ENCODE measurements at places on chromosomes 2 and 18.

GRCh38 chr2:164860694-164861042, 19.0 kb upstream of the COBLL1 start:
- no peak for DNase-seq

DNA sequence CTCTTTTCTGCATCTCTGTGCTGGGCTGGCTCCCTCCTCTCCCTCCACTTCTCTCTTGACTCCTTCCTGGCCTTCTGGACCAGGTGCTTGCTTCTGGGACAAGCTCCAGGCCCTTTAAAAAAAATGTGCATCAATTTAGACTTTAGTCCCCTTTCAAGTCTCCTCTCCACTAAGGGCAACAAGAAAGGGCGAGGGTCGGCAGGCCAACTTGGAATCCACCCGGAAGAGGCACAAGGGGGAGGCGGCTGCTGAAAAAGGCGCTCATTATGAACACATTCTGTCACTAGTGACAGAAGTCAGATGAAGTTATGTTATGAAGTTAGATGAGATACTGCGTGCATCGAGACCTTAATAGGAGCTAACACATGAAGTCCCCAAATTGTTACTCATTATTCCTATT, 13.6 kb upstream of the RHOB start:
- DNase-seq, result no peak

DNA sequence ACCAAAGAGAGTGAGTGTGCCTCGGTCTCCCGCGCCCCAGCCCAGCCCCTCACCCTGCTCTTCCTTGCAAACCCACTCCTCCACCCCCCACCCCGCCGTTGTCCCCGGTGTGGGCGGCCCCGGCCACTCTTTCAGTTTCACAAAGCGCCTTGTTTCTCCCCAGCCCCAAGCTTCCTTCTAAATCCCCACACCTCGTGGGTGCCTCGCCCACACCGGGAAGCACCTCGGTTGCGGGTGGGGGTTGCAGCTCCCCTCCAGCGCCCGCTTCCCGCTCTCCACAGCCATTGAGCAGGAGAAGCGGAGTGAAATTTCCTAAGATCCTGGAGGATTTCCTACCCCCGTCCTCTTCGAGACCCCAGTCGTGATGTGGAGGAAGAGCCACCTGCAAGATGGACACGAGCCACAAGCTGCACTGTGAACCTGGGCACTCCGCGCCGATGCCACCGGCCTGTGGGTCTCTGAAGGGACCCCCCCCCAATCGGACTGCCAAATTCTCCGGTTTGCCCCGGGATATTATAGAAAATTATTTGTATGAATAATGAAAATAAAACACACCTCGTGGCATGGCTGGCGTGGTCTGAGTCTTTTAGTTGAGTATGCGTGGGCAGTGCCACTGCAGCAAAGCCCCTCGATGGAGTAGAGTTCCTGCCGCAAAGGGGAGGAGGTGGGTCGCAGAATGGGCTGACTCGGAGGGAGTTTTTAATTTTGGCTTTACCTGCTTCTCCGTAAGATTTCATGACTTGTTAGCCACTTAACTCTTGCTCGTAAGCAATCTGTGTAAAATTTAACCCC, 848 bp downstream of the TMSB10 start:
- no peak for DNase-seq

DNA sequence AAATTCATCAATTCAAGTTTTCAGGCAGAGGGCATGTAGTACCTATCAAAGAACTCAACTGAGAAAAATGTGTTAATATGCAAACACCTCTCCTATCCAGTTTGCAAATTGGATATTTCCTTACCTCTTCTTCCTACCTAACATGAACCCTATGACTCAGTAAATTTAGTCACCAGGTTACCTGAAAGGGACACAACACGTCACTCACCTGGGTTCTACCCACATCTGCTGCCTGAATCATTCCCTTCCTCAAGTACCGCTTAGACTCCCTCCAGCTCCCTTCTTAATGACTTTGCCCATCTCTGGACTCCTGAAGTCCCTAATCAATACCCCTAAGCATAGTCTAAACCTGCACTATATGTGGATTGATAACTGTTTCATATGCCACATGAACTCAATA, 10.4 kb downstream of the ANKRD44 start:
- no peak for DNase-seq

DNA sequence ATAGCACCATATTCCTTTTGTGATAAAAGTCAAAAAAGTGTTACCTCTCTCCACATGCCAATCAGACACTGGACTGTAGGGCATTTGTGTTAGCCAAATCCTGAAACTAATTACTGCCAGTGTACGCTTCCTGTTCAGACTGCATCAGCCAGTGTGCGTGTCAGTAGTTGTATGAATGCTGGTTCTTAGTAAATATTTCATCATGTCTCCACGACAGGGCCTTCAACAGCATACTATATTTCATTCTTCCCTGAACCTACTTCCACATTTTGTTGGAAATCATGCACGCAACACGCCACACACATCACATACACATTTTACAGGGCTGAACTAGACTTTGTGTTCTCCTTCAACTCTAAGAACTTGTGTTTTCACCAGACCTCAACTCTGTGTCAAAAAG, 77.5 kb downstream of the EPB41L3 start:
- no peak for DNase-seq

DNA sequence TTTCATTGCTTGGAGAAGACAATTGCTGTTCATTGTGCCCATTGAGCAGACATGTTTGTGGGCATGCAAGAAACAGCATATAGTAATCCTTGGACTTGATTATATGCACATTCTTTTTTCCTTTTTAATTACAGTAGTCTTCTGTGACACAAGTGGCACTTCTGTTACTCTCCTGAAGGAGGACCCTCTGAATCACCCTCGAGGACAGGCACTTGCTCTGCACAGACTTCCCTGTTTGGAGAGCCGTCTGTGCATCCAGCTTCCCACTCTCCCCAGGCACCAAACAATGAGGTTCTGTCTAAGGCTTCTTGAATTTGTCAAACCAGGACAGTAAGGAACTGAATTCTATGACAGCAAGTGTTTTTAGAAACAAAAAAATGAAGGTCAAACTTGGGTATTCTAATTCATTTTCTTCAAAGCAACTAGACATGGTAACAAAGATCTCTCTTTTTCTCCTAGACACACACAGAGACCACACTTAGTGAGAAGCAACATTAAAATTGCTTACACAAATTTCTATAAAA, 844.6 kb upstream of the ID2 start:
- no peak for DNase-seq

DNA sequence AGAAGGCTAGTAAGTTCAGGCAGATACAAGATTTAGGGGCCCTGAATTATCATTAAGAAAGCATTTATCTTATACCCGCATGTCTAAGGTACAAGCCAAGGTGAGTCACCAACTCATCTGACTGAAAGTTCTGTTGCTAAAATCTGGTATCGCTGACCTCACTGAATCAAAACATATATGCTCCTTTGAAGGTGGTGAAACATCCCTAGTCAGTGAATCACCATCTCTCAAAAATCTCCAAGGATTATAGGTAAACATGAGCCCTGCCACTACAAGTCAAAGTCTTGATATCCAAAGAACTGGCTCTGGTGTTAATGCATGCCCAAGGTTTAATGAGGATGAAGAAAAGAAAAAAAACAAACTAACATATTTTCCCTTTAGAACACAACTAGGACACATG, 43.5 kb downstream of the IRS1 start:
- DNase-seq, result no peak

GRCh38 chr18:51153659-51154371, 43.7 kb downstream of the MEX3C start:
- DNase-seq, result no peak

DNA sequence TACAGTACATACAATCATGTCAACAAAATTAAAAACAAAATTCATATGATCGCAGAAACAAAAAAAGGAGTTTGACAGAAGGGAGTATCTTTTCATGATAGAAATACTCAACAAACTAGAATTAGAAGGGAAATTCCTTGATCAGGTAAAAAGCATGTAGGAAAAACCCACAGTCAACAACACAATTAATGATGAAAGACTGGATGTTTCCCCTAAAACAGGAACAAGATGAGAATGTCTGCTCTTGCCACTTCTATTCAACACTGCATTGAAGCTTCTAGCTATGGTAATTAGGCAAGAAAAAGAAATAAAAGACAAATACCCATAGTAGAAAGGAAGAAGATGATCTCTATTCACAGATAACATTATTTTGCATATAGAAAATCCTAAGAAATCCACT, 87.1 kb downstream of the SRBD1 start:
- no peak for DNase-seq

GRCh38 chr18:68735483-68736343, 20.8 kb upstream of the TMX3 start:
- no peak for DNase-seq

- no peak for DNase-seq
These were observed 44.4 kb upstream of the MBP start for GRCh38 chr18:77177009-77177408.

- DNase-seq, result no peak
These were observed 381.2 kb downstream of the MBD2 start for GRCh38 chr18:53843113-53843760.

DNA sequence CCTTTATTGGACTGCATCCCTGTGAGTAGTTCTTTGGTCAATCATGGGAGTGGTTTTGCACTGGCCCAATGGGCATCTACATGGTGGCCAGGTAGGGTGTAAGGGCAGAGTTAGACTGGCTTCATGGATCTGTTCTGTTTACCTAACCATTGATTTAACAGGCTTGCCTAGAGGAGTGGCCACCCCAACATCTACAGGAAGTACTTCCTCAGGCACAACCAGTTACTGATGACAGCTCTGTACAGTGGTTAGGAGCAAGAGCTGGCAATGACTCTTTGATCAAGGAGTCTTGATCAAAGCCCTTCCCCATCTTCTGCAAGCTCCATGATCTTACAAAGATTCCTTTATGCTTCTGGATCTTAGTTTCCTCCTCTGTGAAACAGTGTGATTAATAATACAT, 140.9 kb upstream of the CYP1B1 start:
- DNase-seq, result no peak

- no peak for DNase-seq
These were observed 360.9 kb downstream of the XIRP2 start for GRCh38 chr2:167249197-167249596.

DNA sequence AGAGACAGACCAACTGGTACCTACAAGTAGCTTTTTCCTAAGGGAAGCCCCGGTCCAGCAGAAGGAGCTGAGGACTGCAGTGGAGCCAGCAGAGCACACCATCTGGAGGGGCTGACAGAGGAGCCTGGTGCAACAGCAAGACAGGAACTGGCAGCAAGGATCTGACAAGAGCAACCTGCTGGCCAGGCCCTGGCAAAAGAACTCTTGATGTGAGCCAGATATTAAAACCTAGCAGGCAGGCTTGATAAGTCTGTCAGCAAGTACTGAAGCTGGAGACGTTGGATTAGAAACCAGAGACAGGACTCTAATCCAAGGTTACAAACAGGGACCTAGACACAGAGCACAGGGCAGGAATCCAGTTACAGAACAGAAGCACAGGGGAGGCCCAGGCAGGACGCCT, 260.7 kb upstream of the MGAT5 start:
- no peak for DNase-seq

GRCh38 chr18:38895560-38895959, 1330.0 kb upstream of the CELF4 start:
- no peak for DNase-seq

DNA sequence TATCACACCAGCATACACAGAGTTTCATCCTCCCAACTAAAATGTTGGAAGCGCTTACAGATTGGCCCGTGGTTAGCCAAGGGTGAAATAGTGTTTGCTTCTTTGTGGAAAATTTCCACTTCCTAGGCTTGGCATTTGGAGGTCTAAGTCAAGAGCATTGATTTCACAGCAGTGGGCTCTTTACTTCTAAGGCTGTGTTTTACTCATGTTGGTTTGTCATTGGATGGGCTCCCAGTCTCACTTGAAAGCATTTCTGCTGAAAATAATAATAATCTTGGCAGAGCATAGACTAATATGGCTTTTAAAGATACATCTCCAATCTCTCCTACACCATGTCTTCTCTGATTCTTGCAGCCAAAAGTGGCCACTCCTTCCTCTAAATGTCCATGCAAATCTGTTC, 82.9 kb downstream of the DYNAP start:
- no peak for DNase-seq

GRCh38 chr2:232593982-232594381, 39.4 kb upstream of the EFHD1 start:
- DNase-seq, result no peak

DNA sequence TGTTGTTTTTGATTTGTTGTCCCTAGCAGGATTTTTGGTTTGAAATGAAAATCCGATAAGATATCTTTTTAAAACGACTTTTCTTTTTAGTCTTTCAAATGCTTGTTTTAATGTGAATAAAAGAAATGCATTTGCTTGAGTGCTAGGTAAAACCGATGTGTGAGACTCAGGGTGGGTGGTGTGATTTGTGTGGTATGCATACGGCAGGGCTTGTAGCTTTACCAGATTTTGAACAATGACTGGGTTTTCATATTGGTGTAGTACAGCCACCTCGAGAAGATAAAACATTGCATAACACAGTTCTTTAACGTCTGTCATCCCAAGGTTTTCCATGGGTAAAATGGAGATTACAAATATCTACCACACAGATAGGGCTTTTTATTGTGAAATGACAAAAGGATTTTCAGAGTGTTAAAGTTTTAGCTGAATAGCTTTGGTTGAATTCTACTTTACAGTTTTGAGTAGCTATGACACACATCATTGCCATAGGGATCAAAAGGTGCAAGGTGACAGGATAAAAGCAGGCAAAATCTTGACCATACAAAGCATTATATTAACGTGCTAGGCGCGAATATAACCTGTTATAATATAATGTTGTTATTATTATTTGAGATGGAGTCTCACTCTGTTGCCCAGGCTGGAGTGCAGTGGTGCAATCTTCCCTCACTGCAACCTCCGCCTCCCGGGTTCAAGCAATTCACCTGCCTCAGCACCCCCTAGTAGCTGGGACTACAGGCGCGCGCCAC, 824 bp upstream of the ZNF638 start:
- DNase-seq, result no peak

DNA sequence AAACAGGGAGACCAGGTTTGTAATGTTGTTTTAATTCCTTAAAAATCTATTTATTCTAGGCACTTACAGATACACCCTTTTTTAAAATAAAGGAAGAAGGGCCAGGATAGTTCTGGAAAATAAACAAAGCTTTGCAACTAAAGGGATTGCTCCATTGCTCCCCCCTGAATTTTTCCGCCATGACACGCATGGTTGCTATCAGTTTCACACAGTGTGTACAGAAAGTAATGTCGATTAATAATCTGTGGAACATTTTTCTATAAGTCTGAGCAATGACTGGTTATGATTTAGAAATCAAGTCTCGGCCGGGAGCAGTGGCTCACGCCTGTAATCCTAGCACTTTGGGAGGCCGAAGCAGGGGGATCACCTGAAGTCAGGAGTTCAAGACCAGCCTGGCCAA, 90.8 kb downstream of the GAREM1 start:
- no peak for DNase-seq

- DNase-seq, result no peak
These were observed 129.8 kb upstream of the ARL4C start for GRCh38 chr2:234626566-234627130.

- no peak for DNase-seq
These were observed 59.6 kb downstream of the MYT1L start for GRCh38 chr2:2271469-2271941.

DNA sequence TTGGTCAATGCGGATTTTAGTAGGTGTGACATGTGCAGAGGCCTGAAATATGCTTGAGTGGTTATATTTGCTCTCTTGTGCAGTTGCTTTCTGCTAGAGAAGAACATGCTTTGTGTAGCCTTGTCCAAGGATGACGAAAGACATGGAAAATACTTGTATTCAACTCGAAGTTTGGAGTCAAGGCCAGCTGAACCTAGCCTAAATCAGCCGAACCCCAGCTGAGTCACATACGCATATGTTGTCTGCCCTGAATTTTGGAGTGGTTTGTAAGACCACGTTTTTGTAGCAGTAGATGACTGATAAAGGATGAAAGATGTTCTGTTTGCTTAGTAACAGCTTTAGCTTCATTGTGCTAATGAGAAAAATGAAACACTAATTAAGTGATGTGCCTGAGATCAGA, 22.5 kb upstream of the SPAG16 start:
- no peak for DNase-seq

Data from activated CD8-positive, alpha-beta memory T cell treated with anti-CD3 and anti-CD28 coated beads for 1 hour (primary cell).